IMR-90 (cell line): ENCODE measurements at places on chromosomes 1 and 21. TPM values are rescaled to one million over a fixed set of nuclear protein-coding genes. Genes with fewer than 3 reads are reported as not detected.
A peak's percentile ranks its signal among the peaks of the same experiment; 100 is the strongest.

The LRRC8B gene
- total RNA-seq, result 1.4 and 1.8 TPM in 2 replicates

DNA sequence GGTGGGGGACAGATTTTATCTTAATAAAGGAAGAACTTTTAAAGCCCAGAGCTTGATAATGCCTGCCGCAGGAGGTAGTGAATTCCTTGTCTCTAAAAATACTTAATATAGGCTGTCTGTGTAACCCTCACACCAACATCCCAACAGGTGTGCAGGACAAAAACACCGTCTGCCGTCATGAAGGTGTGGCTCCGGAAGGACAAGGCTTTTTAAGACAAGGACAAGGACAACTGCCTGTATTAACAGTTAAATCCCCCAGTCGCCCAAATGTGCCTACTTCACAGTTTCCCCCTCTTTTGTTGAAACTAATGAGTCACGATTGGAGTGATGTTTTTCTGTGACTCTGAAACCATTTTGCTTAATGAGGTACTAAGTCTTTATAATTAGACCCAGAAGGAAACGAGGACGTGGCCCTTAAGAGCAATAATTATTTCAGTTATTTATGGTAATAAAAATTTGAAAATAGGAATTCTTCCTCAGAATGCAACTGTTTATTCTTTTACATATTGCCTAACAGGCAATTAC is 27.3 kb upstream of the SPATA6 start:
- DNase-seq, result no peak

DNA sequence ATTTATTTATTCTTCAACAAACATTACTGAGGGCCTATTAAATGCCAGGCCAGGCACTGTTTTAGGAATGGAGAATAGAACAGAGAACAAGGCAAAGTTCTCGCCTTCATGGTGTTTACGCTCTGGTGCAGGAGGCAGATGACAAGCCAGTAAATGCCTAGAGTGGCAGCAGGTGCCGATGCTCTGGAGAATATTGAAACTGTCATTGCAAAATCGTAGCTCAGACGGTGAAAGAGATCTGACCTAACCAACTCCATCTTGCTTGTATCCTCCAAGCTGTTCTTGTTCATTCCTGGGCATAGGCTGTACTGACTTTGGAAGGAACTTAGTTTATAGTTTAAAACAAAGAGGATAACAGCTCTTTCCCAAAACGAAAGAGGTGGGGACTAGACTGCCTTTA is 13.5 kb upstream of the ENO1 start:
- no peak for DNase-seq

DNA sequence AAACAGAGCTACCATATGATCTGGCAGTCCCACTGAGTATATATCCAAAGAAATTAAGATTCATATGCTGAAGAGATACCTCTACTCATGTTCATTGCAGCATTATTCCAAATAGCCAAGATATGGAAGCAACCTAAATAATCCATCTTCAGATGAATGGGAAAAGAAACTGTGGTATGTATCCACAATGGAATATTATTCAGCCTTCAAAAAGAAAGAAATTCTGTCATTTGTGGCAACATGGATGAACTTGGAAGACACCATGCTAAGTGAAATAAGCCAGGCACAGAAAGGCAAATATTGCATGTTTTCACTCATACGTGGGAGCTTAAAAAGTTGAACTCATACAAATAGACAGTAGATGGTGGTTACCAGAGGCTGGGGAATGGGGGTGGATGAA is 47.8 kb downstream of the UBE4B start:
- DNase-seq, result no peak

The PTGS2 gene
- total RNA-seq, result 4.8 and 6.9 TPM in 2 replicates

- no peak for DNase-seq
Measured at GRCh38 chr1:1881727-1882126, 9.2 kb downstream of the GNB1 start.

GRCh38 chr1:8598783-8599182 is 218.7 kb downstream of the RERE start:
- DNase-seq, result peak; percentile 35
